Activated CD4-positive, CD25-positive, alpha-beta regulatory T cell (primary cell): ENCODE measurements at places on chromosomes 5 and 9.

DNA sequence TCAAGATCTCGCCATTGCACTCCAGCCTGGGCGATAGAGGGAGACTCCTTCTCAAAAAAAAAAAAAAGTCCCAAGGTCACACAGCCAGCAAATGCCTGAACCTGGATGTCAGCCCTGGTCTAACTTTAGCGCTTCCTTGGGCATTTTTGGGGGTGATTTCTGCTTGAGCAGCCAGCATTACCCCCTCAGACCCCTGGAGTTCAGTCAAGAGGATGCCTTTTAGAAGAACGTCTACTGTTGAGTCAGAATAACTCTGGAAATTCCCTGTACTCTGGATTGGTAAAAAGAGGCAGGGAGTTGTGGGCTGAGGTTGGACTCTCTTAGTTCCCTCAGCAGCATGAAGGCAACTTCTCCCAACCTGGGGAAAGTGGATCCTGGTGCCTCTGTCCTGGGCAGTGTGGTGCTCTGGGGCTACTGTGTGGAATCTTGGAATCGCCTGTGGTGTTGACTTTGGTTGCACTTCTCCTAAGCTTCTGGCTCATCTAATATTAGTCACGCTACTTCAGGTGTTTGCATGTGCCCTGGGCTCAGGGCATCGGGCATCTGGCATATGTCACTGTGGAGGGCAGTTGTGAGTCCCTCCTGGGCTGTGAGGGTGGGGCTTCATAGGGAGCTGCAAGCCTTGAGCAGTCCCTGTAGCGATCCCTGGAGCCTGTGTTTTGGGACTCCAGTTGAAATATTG, 32.2 kb downstream of the STXBP1 start:
- DNase-seq: no peak

GRCh38 chr5:14439087-14439871, 142.3 kb upstream of the OTULINL start:
- no peak for DNase-seq

DNA sequence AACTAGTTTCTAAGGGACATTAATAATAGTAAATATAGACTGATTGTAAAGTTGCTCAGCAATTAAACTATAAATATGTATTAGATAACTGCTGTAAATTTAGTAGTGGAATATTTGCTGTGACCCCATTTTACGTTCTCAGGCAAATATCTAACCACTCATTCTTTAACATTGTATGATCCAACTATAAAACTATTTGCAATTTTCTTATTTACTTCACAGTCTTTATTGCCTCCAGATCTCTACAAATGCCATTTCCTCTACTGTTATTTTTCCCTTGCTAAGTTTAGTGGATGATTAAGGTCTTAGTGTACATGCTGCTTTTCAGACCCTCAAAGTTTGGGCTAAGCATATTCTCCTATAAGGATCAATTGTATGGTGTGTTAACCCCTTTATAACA, 526.2 kb upstream of the ST8SIA4 start:
- DNase-seq: no peak

DNA sequence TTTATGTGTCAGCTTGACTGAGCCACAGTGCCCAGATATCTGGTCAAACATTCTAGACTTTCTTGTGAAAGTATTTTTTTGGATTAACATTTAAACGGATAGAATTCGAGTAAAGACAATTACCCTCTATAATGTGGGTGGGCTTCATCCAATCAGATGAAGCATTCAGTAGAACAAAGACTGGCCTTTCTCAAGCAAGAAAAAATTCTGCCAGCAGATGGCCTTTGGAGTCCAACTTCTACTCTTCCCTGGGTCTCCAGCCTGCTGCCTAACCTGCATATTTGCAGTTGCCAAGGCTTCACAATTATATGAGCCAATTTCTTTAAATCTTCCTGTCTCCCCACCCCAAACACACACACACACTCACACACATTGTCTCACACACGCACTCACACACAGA, 86.4 kb downstream of the MED10 start:
- no peak for DNase-seq

DNA sequence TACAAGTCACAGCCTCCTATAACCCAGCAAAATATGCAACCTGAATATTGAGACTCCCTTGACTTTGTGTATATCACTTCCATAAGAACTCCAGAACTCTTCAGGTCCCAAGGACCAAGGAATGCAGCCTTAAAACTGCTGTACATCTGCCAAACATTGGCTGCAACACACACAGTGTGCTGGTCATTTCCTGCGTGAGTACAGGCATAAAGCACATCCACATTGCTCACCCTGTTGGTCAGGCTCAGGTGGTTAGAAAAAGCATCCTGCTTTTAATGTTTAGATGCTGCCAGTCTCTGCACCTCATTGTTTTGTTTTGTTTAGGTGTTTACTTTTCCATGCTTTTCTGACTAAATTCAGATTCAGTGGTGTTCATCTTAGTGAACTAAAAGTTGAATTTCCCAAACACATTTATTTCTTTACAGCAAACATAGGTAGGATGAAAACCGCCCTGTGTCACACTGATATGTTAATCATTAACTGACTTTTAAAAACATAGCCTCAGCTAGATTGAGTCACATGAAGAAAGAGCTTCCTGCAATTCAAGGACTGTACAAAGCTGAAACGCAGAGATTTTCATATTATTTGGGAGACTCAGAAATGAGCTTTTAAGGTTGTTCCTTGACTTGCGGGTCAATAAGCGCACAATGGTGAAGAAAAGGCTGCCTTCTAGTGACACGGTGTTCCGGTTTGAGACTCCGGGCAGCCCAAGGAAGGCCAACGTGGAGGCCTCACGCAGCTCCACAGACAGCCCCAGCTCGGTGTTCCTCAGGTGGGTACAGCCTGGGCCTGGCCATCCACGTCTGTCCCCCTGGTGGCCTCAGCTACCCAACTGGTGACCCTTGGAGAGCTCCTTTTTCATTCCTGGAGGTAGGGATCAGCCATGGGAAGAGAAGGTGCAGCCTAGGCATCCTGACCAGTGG, 52.2 kb upstream of the GRAMD2B start:
- no peak for DNase-seq

DNA sequence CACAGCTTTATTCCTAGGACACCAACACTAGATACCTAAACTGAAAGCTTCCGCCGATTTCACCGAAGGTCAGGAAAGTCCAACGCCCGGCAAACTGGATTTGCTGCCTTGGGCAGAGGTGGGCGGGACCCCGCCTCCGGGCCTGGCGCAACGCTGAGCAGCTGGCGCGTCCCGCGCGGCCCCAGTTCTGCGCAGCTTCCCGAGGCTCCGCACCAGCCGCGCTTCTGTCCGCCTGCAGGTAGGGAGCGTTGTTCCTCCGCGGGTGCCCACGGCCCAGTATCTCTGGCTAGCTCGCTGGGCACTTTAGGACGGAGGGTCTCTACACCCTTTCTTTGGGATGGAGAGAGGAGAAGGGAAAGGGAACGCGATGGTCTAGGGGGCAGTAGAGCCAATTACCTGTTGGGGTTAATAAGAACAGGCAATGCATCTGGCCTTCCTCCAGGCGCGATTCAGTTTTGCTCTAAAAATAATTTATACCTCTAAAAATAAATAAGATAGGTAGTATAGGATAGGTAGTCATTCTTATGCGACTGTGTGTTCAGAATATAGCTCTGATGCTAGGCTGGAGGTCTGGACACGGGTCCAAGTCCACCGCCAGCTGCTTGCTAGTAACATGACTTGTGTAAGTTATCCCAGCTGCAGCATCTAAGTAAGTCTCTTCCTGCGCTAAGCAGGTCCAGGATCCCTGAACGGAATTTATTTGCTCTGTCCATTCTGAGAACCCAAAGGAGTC, at the start of gene CD274:
Gene CD274 (plus strand): TSS at position 184 of the 733 bp plus-strand sequence. CDS start 5,572 bp downstream, outside the sequence.
- DNase-seq: peak; percentile 52

- no peak for DNase-seq
Measured at GRCh38 chr5:125064621-125065438, 318.4 kb upstream of the ZNF608 start.

GRCh38 chr5:31107091-31107518, 86.4 kb upstream of the CDH6 start:
- DNase-seq: no peak

- no peak for DNase-seq
Measured at GRCh38 chr5:91449083-91449482, 66.0 kb upstream of the ARRDC3 start.

GRCh38 chr5:101600614-101601013, 695.5 kb downstream of the SLCO4C1 start:
- no peak for DNase-seq

DNA sequence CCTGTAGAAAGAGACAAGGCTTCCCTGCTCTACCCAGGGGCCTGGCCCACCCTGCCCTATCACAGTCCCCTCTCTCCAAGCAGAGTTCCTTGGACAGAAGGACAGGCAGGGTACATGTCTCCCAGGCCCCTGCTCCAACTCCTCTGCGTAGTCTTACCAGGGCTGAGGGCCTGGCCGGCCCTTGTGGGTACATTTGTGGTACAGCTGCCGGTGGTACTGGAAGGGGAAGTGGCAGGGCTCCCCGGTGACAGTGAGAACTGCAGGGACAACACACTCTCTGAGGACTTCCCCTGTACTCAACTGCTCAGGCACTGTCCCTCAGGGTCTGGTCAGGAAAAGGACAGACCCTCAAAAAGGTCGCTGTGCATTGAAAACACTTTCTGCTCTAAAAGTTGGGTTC, 3.6 kb downstream of the F12 start:
- no peak for DNase-seq

- DNase-seq: no peak
Measured at GRCh38 chr5:127834094-127834531, 130.9 kb downstream of the CCDC192 start.

DNA sequence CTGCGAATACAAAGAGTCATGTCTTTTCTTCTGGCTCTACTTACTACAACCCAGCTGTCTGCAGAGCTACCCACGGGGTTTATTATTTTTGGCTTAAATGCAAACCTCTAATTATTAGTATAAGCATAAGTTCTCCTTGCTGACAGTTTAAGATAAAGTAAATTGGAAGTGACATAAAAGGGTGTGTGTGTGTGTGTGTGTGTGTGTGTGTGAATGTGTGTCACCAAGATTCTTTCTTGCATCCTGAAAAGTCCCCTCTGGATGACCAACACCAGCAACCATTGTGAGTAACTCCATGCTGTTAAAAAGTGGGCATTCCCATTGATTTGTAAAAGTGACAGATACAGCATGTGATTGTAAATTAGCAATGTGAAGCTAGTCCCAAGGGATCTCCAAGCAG, 803.8 kb upstream of the ZNF608 start:
- DNase-seq: no peak
